ENCODE measurements at places on chromosomes 6 and 20.

- DNase-seq = no peak
Observed at GRCh38 chr6:132068766-132069165, 117.6 kb upstream of the CCN2 start.

DNA sequence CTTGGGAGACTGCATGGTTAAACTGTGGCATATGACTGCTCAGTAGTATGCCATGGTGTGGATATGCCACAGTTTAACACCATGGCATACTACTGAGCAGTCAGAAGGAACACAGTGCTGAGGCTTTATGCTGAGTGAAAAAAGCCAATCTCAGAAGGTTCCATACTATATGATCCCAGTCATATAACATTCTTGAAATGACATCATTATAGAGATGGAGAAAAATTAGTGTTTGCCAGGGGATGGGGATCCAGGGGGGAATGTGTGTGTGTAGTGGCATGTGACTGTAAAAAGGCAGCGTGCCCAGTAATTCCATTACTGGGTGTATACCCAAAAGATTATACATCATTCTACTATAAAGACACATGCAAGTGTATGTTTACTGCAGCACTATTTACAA lies 85.8 kb downstream of the FOXF2 start:
- DNase-seq = no peak

- no peak for DNase-seq
Observed at GRCh38 chr6:87755708-87756671, 54.0 kb upstream of the AKIRIN2 start.

GRCh38 chr6:22568854-22569253 lies 512 bp upstream of the HDGFL1 start:
- no peak for DNase-seq

DNA sequence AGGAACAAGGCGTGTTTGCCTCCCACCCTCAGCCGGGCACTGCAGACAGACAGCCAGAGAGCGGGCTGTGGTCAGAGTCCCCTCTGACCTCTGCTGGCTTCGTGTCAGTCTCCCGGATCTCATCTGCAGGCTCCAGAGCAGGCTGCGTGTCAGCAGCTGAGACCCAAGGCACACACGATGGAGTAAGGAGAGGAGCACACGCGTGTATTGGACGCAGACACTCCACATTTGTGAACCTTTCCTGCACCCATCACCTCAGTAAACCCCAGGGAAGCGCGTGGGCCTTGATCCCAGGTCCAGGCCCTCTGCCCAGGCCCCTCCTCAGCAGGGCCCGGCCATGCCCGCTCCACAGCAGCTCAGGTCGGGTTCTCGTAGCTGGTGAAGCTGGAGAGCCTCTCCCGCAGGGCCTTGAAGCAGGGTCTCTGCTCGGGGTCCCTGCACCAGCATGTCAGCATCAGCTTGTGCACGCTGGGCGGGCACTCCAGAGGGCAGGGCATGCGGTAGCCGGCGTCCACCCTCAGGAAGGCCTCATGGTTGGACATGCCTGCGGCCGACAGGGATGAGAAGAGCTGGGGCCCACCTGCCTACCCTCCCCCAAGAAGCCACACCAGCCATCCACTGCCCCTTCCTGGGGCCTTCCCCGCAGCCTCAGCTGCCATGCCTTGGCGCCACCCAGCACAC lies 7.9 kb downstream of the PTK6 start:
- DNase-seq = no peak

DNA sequence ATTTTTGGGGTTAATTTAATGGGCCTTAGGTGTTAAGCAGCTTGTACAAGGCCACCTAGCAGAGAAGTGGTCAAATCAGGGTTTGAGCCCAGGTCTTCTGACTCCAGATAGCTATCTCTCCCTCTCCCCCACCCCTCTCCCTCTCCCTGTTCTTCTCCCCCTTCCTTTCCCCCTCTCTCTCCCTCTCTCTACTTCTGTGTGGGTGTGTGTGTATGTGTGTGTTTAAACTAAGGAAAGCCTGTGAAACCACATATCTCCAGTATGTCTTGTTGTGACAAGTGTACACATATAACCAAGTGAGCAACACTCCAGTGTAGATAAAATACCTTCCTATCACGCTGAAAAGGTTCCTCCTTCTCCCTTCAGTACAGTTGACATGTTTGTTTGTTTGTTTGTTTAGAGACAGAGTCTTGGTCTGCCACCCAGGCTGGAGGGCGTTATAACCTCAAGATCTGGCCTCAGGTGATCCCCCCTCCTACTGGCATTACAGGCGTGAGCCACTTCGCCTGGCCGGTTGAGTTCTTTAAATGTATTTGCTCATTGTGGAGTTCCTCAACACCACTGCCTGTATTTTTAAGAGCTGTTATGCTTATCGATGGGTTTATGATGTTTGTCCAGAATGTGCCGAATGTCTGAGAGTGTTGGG lies 140.4 kb downstream of the JARID2 start:
- DNase-seq = no peak

GRCh38 chr20:25195962-25196785 lies 662 bp downstream of the ENTPD6 start:
- no peak for DNase-seq

GRCh38 chr20:57656821-57657534 lies 36.8 kb upstream of the ZBP1 start:
- no peak for DNase-seq

DNA sequence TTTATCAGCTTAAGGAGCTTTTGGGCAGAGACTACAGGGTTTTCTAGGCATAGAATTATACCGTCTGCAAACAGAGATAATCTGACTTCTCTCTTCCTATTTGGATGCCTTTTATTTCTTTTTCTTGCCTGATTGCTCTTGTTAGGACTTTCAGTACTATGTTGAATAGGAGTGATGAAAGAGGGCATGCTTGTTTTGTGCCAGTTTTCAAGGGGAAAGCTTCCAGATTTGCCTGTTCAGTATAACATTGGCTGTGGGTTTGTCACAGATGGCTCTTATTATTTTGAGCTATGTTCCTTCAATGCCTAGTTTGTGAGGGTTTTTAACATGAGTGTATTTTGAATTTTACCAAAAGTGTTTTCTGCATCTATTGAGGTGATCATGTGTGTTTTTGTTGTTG lies 192.8 kb upstream of the PHACTR1 start:
- no peak for DNase-seq

GRCh38 chr6:98463038-98464000 lies 371.1 kb upstream of the POU3F2 start:
- no peak for DNase-seq

DNA sequence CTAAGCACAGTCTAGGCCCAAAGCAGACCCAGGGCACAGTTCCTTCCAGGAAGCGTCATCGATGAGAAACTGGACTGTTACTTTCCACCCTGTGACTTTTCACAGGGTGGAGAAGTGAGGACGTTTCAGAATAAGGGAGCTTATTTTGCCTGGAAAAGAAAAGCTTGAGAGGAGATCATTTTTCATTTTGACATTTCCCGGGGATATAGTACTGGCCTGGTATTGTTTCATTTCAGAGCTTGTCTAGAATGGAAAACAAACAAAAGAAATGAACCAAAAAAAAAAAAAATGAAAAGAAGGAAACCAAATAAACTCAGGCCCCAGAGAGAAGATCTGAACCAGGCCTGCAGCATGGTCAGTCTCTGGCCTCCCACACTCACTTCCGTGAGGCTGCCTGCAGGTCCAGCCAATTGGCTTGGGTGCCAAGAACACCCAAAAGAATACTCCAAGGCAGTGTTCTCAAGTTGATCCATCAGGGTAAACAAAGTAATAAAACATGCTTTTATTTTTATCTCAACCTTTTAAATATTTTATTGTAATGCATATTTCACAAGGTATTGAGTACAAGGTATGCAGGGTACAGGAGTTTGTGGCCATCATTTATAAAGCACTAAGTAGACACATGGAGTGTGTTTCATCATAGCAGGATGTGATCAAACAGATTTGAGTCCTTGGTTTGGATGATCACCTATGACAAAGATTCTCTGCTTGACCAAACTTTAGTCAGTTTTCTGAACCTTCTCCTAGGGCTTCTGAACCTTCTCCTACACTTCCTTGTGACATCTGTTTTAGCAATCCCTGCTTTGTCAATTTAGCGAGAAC lies 176.9 kb upstream of the GGTLC1 start:
- DNase-seq = no peak

DNA sequence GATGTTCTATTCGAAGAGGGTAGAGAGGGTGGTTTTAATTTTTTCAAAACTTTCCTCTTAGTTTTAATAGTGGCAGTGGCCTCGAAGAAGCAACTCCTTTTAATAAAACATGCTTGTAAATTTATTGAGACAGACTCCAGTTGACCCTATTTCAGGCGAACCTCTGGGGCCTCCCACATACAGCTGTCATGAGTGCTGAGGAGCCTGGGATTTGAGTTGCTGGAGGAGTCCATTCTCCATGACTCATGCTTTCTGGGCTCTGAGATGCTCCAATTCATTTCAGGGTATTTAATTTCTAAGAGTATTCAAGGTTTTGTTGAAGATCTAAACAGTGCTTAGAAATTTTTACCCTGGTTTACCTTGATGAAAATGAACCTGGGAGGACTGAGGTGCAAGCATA lies 580.4 kb downstream of the CBLN4 start:
- DNase-seq = no peak

DNA sequence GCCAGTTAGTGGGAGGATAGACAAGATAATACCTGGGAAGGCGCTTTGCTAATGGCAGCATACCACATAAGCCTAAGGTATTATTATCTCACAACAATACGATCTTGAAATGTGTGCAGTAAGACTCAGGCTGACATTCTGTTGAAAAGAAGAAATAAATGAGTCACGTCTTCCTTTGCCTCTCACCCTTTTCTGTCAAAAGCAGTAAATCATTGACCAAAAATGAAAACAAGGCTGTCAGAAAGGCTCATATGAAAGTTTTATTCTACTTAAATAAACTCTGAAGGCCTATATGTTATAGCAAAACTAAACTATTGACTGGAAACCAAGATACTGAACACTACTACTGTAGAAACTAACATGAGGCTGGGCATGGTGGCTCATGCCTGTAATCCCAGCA lies 43.1 kb upstream of the IL20RA start:
- no peak for DNase-seq

GRCh38 chr6:40460380-40460779 lies 126.8 kb downstream of the LRFN2 start:
- no peak for DNase-seq

- DNase-seq = no peak
Observed at GRCh38 chr6:12974551-12974950, 258.0 kb downstream of the PHACTR1 start.

DNA sequence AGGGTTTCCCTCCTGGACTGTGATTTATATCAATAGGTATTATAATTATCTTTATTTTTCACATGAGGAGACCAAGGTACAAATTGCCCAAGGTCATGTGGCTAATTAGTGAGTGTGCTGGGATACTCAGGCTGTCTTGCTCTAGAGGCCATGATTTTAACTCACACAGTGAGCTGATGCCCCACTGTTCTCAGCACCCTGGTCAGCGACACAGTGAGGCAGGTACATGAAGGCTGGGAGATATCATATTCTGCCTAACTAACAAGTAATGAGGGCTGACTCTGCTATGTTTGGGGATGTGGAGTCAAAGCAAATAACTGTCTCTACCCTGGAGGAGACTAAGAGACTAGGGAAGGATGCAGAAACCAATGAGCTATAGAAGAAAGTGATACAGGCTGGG lies 501.1 kb downstream of the PTPRT start:
- DNase-seq = no peak

DNA sequence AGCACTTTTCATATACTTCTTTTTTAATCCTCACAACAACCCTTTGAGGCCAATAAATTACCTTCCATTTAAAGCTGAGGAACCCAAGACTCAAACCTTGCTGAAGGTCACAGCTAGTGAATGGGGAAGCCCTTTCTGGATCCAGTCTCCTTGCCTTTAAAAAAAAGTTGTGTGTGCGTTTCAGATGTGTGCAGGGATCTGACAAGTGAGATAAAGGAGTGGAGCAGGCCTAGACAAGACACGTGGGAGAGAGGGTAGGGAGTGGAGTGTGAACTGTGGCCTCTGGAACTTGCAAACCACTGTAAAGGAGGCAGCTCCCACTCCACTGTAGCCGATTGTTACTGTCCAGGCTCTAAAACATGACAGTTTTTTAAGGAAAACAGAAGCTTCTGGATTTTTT lies 1.9 kb downstream of the KLHL32 start:
- DNase-seq = no peak

GRCh38 chr6:104325341-104326172 lies 534.2 kb downstream of the HACE1 start:
- DNase-seq = no peak

GRCh38 chr6:145034664-145035063 lies 700.7 kb downstream of the EPM2A start:
- no peak for DNase-seq

- no peak for DNase-seq
Observed at GRCh38 chr20:58141971-58142842, 86.2 kb downstream of the ANKRD60 start.

DNA sequence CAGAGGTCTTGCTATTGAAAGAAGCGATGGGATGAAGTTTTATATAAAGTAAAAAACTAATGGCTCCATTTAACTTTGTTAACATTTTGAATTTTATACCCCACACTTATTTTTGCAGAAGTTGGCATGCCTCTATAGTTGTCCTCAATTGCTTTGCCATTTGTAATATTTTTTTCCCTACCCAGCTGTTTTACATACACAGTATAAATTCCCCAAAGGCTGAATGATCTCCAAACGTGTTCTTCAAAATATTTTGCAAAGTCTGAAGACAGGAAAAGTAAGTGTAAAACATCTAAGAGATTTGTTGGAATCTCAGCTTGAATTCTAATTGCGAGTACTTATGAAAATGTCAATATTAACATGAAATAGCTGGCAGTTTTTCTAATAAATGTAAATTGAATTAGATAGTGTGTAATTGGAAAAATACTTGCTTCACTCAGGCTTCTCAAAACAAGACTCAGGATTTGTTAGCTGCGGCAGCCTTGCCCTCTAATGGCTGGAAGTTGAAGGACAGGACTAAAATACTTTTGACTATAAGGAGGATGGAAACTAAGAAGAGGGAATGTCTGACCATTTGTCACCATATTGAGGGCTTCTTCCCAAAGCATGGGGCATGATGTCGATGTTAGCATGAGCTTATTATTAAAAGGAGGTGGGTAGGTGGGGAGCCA lies 226.8 kb downstream of the UST start:
- DNase-seq = no peak

DNA sequence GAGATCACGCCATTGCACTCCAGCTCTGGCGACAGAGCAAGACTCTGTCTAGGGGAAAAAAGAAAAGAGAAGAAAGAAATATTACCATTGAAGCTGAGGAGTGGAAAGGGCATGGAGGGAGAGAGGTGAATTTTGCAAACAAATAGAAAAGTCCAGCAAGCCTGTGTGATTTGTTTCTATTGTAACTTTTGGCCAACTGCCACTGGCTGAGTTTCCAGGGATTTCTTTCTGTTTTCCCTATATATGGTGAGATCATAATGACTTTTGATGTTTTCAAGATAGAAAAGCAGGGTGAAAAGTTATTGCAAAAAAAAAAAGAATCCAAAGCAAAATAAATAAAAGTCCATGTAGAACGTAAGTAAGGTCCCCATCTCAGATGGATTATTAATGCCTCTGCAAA lies 184.2 kb upstream of the RALGAPA2 start:
- no peak for DNase-seq

Data from activated gamma-delta T cell treated with anti-CD3 and anti-CD28 coated beads, Interleukin-2, amount 50 U/mL, for 16 hours (primary cell).